ENCODE measurements at places on chromosomes 3 and 15. TPM values are rescaled to one million over a fixed set of nuclear protein-coding genes. Genes with fewer than 3 reads are reported as not detected.

Gene CASR
- not detected for total RNA-seq

Gene GABRB3
- total RNA-seq = not detected

Gene SLC9C1
- total RNA-seq = not detected

Gene MEX3B
- 11.4 TPM for total RNA-seq

Gene APOD
- 0.97 TPM for total RNA-seq

Gene GOLGA8M
- not detected for total RNA-seq

Gene TMEM158
- 24.4 TPM for total RNA-seq

- DNase-seq = no peak
These were observed 109.6 kb upstream of the THRB start for GRCh38 chr3:24604215-24604614.

GRCh38 chr3:64290864-64291263 is 65.6 kb upstream of the PRICKLE2 start:
- peak; percentile 52 for DNase-seq

- DNase-seq = no peak
These were observed 3.8 kb downstream of the ATG3 start for GRCh38 chr3:112557976-112558375.

GRCh38 chr15:70089692-70089971 is 8.1 kb downstream of the TLE3 start:
- peak; percentile 60 for DNase-seq

- no peak for DNase-seq
These were observed 11.0 kb downstream of the TMED3 start for GRCh38 chr15:79321876-79322275.

DNA sequence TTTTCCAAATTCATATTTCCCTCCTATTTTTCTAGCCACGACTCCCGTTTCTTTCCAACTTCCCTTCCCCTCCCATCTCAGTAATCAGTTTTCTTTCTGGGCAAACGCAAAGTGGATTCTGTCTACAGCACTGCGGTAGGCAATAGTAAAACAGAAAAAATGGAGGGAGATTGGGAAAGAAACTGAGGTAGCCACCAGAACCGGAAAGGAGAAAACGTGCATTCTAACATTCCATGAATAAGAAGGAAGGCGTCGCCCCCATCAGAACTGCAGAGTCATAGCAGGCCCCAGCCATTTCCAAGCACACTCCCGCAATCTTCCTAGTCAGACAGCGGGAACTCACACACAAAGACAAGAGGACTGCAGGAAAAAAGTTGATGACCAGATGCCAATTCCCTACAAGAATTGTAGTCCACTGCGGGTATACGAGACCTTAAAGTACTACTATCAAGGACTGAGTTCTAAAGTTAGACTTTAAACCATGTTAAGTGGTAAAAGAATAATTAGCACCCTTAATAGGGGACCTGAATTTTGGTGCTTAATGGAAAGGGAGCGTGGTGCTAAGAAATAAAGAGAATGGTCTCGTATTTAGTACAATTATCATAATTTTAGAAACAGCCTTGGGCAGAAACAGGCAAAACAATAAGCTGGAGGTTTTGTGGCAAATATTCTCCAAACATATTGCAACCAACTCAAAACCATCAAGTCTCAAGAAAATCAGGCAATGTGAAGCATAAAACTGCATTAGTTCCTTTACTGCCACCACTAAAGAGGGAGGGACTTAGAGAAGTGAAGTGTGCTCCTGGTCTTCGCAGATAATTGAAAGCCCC is 1.4 kb downstream of the PFN2 start:
- DNase-seq = peak; percentile 93

DNA sequence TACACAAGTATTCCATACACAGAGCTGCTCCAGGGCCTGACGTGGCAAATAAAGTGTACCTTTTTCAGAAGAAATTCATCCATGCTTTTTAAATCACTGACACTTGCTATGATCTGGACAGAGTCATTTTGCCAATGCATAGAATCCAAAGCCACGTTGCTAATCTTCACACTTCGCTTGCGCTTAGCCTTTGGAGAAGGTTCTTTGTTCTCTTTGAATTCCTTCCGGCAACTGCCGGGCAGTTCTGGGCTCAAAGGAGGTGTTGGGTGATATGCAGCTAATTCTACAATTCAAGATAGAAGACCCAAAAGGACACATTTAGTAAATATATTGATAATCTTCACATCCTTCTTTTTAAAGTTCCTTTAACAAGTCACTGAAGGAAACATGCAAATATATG is 69.9 kb downstream of the NR2E3 start:
- DNase-seq = no peak

GRCh38 chr3:164113371-164114332 is 964.6 kb downstream of the SI start:
- no peak for DNase-seq

- DNase-seq = no peak
These were observed 36.4 kb downstream of the UBP1 start for GRCh38 chr3:33403756-33404155.

- DNase-seq = no peak
These were observed 473.4 kb downstream of the NLGN1 start for GRCh38 chr3:173870976-173871375.

GRCh38 chr3:13177641-13178040 is 104.4 kb upstream of the IQSEC1 start:
- DNase-seq = no peak
